ENCODE measurements at places on chromosomes 1 and 21. TPM values are rescaled to one million over a fixed set of nuclear protein-coding genes. Genes with fewer than 3 reads are reported as not detected.

Gene RER1
- total RNA-seq = 179 TPM

DNA sequence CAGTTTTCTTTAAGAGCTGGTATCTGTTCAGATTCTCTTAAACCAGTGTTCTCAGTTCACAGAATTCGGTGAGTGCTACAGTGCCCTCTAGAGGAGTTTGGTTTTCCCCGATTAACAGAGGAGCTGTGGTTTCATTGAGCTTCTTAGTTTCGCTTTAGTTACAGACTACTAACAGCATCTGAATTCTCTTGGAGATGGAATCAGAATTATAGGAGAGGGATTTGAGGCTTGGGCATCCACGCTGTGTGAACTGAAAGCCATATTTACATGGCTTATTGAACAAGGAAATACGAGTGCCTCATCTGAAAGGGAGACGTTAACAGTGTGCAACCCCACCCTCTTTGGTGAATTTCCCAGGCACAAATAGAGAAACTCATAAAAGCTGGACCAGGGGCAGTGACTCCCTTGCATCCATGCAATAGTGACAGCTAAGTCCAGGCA lies 202.0 kb downstream of the USH2A start:
- no peaks in the 10 kb centered on the region for H3K27me3 ChIP-seq
- H3K4me3 ChIP-seq = peak overlapping the region; percentile 10
- H3K36me3 ChIP-seq = no peaks in the 10 kb centered on the region
- peak; percentile 20 for DNase-seq

Gene SLC2A5
- not detected for total RNA-seq

Gene ERICH3
- total RNA-seq = not detected

Gene FNBP1L
- 56.5 TPM for total RNA-seq

- peaks cover 2% of the 10 kb centered on the region for H3K27me3 ChIP-seq
- H3K27ac ChIP-seq = no peak overlapping the region
- H3K36me3 ChIP-seq = no peaks in the 10 kb centered on the region
- DNase-seq = no peak
- H3K4me1 ChIP-seq = no peaks in the 10 kb centered on the region
- no peak overlapping the region for H3K4me3 ChIP-seq
These were observed 133.2 kb downstream of the LRIG2 start for GRCh38 chr1:113205980-113206766.

GRCh38 chr1:96478228-96478627 lies 243.4 kb upstream of the PTBP2 start:
- H3K27ac ChIP-seq = no peak overlapping the region
- H3K4me1 ChIP-seq = no peaks in the 10 kb centered on the region
- no peaks in the 10 kb centered on the region for H3K36me3 ChIP-seq
- no peaks in the 10 kb centered on the region for H3K27me3 ChIP-seq
- DNase-seq = no peak
- H3K4me3 ChIP-seq = no peak overlapping the region

- H3K27ac ChIP-seq = no peak overlapping the region
- H3K27me3 ChIP-seq = no peaks in the 10 kb centered on the region
- peak; percentile 28 for DNase-seq
- H3K36me3 ChIP-seq = no peaks in the 10 kb centered on the region
- H3K4me3 ChIP-seq = no peak overlapping the region
These were observed 29.6 kb upstream of the C1orf105 start for GRCh38 chr1:172390683-172391551.

DNA sequence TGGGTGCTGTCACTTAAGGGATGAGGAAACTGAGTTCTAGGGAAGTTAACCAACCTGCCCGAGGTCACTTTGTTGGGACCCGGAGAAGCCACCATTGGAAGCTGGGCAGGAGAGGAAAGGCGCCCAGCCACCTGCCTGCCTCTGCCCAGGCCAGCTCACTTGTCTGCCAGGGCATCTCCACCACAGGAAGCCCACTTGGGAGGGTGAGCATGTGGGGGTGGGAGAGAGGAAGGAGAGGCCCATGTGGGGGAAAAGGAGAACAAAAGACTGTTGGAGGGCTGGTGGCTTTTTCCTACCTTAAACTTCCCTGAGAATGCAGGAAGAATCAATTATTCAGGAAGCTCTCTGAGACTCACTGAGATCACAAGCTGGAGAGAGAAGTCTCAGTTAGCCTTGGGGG lies 43.8 kb upstream of the SELENON start:
- H3K27me3 ChIP-seq = peaks cover 4% of the 10 kb centered on the region
- H3K4me3 ChIP-seq = no peak overlapping the region
- H3K36me3 ChIP-seq = no peaks in the 10 kb centered on the region
- H3K4me1 ChIP-seq = no peaks in the 10 kb centered on the region
- H3K27ac ChIP-seq = no peak overlapping the region
- peak; percentile 35 for DNase-seq

- no peaks in the 10 kb centered on the region for H3K27me3 ChIP-seq
- no peak for DNase-seq
- no peaks in the 10 kb centered on the region for H3K4me1 ChIP-seq
- H3K27ac ChIP-seq = no peak overlapping the region
These were observed 33.8 kb upstream of the FCRL3 start for GRCh38 chr1:157734321-157734720.

DNA sequence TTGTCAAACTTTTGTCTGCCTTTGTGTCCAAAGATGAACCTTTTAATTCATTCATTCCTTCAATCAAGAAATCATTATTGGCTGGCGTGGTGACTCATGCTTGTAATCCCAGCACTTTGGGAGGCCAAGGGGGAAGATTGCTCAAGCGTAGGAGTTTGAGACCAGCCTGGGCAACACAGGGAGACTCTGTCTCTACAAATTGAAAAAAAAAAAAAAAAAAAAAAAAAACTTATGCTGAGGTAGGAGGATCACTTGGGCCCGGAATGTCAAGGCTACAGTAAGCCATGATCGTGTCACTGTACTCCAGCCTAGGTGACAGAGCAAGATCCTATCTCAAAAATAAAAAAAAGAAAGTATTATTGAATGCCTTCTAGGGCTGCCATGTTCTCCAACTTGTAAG lies 51.3 kb upstream of the CXADR start:
- no peak overlapping the region for H3K4me3 ChIP-seq
- H3K27ac ChIP-seq = no peak overlapping the region
- no peaks in the 10 kb centered on the region for H3K27me3 ChIP-seq
- no peaks in the 10 kb centered on the region for H3K4me1 ChIP-seq

GRCh38 chr1:199243423-199244061 lies 604.7 kb downstream of the PTPRC start:
- no peaks in the 10 kb centered on the region for H3K4me1 ChIP-seq
- no peaks in the 10 kb centered on the region for H3K36me3 ChIP-seq
- H3K27me3 ChIP-seq = no peaks in the 10 kb centered on the region
- peak; percentile 58 for DNase-seq

DNA sequence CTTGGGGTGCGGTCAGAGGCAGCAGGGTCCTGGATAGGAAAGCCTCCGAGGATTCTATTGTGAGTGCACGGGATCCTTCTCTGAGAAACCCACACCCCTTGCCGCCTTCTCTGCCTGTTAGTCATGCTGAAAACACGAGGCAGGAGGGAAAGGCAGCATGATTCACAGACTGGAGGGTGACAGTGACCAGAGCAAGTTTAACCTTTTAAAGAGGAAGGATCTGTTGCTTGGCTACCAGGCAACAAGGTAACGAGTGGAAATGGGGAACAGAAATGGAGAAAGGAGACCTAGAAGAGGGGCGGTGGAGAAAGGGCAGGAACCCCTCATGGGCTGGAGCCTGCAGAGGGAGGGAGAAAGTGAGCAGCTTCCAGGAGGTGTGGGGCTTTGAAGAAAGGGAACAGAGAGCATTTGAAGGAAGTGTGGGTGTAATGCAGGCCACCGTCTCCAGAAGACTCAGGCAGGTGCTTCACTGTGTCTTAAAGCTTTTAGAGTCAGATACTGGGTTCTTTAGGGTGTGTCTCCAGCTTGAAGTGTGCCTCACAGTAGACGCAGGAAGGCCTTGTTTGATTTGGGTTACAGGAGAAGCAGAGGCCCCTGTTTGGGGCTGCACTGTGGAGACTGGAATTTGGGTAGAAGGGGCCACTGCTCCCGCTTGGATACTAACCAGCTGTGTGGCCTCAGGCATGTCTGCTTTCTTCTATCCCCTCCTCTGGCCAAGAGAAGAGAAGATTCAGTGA lies 19.1 kb downstream of the OPTC start:
- peaks cover 35% of the 10 kb centered on the region for H3K4me1 ChIP-seq
- peak; percentile 85 for DNase-seq
- no peaks in the 10 kb centered on the region for H3K36me3 ChIP-seq
- H3K27me3 ChIP-seq = no peaks in the 10 kb centered on the region

Gene IQGAP3
- 48.6 TPM for total RNA-seq

Gene MMP23B
- 5.3 TPM for total RNA-seq

- no peak overlapping the region for H3K4me3 ChIP-seq
- no peaks in the 10 kb centered on the region for H3K36me3 ChIP-seq
- peaks cover 10% of the 10 kb centered on the region for H3K4me1 ChIP-seq
These were observed 69.4 kb downstream of the NTPCR start for GRCh38 chr1:233019778-233020325.

DNA sequence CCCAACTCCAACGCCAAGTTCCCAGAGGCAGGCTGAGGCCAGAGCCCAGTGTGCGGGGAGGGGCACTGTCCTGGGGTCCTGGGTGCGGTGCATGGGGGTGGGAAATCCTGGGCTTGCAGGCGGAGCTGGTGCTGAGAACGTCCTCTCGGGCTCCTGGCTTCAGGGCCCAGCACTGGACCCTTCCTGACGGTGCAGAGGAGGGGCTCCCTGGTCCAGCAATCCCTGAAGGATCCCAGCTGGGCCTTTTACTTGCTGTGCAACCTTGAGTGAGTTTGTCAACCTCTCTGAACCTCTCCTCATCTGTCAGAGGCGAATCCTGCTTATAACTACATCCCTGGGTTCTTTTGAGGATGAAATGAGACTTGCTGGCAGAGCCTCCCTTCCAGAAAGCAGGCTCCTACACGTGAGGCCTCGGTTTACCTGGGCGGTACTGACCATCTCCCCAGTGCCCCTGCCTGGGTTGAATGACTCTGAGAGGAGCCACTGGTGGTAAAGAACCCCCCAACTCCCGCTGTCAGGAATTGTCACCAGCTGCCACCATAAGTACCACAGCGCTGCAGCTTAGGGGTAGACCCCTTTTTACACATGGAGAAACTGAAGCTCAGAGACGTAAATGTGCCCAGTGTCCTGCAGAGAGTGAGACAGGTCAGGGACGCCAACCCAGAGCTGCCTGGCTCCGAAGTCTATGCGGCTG lies 77.3 kb downstream of the DHRS3 start:
- no peaks in the 10 kb centered on the region for H3K27me3 ChIP-seq
- no peak overlapping the region for H3K27ac ChIP-seq
- DNase-seq = no peak
- H3K4me3 ChIP-seq = no peak overlapping the region

Gene IL23R
- not detected for total RNA-seq

- H3K27me3 ChIP-seq = no peaks in the 10 kb centered on the region
- H3K4me3 ChIP-seq = no peak overlapping the region
- H3K4me1 ChIP-seq = no peaks in the 10 kb centered on the region
These were observed 17.7 kb upstream of the PIK3R3 start for GRCh38 chr1:46150085-46150484.

GRCh38 chr1:228279011-228279721 lies 71.3 kb downstream of the OBSCN start:
- H3K4me3 ChIP-seq = no peak overlapping the region
- H3K36me3 ChIP-seq = no peaks in the 10 kb centered on the region
- no peak overlapping the region for H3K27ac ChIP-seq
- DNase-seq = no peak

Gene HTR6
- total RNA-seq = not detected

Gene FMO5
- total RNA-seq = 0.60 TPM

GRCh38 chr1:63268876-63269275 lies 53.5 kb upstream of the FOXD3 start:
- H3K4me3 ChIP-seq = no peak overlapping the region
- H3K36me3 ChIP-seq = no peaks in the 10 kb centered on the region
- no peak overlapping the region for H3K27ac ChIP-seq
- DNase-seq = no peak
- no peaks in the 10 kb centered on the region for H3K27me3 ChIP-seq
- H3K4me1 ChIP-seq = no peaks in the 10 kb centered on the region

- H3K27ac ChIP-seq = no peak overlapping the region
- no peak for DNase-seq
- H3K4me3 ChIP-seq = no peak overlapping the region
- H3K36me3 ChIP-seq = no peaks in the 10 kb centered on the region
These were observed 300.0 kb downstream of the RRAGC start for GRCh38 chr1:38559446-38560165.

Gene TMIGD3
- total RNA-seq = 0.49 TPM

- no peaks in the 10 kb centered on the region for H3K4me1 ChIP-seq
- H3K27me3 ChIP-seq = peaks cover 2% of the 10 kb centered on the region
- DNase-seq = no peak
- no peaks in the 10 kb centered on the region for H3K36me3 ChIP-seq
- H3K27ac ChIP-seq = no peak overlapping the region
These were observed 8.7 kb upstream of the S100A8 start for GRCh38 chr1:153399401-153400055.
